ENCODE measurements at places on chromosomes 2 and 18.
A peak's percentile ranks its signal among the peaks of the same experiment; 100 is the strongest.

DNA sequence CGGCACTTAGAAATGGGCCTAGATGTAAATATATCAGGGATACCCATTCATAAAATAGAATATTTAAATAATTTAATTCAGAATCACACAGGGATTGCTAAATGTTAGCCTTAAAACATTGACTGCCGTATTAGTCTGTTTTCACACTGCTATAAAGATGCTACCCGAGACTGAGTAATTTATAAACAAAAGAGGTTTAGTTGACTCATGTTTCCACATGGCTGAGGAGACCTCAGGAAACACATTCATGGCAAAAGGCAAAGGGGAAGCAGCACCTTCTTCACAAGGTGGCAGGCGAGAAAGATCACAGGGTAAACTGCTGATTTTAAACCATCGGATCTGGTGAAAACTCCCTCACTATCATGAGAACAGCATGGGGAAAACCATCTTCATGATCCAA is 223.6 kb upstream of the GULP1 start:
- DNase-seq = no peak

GRCh38 chr18:49747876-49748275 is 65.5 kb downstream of the ACAA2 start:
- DNase-seq = no peak

- no peak for DNase-seq
Measured at GRCh38 chr2:101464841-101465240, 10.1 kb downstream of the RFX8 start.

DNA sequence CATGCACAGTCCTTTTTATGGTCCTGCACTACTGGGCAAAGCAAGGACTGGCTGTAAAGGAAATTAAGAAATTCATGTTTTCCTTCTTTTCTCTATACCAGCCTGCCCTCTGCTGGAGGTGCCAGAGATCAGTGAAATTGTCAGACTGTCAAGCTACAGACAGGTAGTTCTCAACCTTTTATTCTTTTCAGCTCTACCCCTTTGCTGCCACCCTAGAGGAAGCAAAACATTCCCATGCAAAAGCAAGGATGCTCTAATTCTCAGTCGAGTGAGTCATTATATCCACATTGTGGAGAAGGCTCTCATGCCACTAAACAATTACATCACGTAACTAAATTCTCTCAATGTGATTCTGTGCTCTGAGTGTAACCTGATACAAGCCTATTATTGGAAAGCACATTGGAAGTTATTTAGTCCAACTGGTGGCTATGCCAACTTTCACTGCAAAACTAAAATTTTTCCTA is 25.0 kb upstream of the RAPGEF4 start:
- DNase-seq = peak; percentile 47

DNA sequence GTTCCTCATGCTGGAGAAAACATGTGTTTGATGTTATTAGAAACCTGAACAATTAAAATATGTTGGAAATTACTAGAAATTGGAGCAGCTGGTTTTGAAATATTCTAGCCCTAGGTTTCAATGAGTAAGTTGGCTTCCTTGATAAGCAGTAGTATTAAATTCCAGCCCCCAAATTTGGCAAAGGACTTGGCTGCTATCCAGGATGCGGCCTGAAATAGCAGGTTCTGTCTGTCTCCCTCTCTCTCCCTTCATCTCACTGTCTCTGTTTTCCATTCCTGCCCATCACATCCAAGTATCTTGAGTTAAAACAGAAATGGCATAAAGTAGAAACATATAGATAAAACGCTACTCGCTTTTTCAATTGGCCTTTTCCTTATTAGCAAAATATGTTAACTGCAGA is 20.9 kb upstream of the GPR45 start:
- DNase-seq = no peak
